ENCODE measurements at places on chromosomes 4 and X. TPM values are rescaled to one million over a fixed set of nuclear protein-coding genes. Genes with fewer than 3 reads are reported as not detected.

The TRIM2 gene
- 93.2 TPM for total RNA-seq

DNA sequence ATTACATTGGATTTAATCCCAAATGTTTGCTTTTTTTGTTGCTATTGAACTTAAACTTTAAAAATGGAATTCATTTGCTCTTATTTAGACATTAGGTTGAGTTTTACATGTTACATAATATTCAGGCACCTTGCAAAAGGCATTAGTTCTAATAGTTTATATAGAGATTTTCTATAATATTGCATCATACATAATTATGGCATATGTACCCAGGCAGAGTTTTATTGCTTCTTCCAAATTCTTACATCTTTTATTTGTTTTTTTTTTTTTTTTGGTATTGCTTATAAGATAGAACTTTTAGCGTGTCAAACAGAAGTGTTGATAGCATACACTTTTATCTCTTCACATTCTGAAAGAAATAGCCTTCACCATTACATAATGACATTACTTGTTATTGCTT is 487.7 kb downstream of the GABRG1 start:
- H3K27me3 ChIP-seq: no peaks in the 10 kb centered on the region
- no peaks in the 10 kb centered on the region for H3K4me1 ChIP-seq
- H3K27ac ChIP-seq: no peak overlapping the region
- H3K4me3 ChIP-seq: no peak overlapping the region

- DNase-seq: peak; percentile 21
- no peaks in the 10 kb centered on the region for H3K27me3 ChIP-seq
- peak overlapping the region; percentile 81 for H3K27ac ChIP-seq
- peak overlapping the region; percentile 78 for H3K4me3 ChIP-seq
- H3K36me3 ChIP-seq: no peaks in the 10 kb centered on the region
- peaks cover 9% of the 10 kb centered on the region for H3K4me1 ChIP-seq
Observed at GRCh38 chr4:55396308-55397125, 760 bp downstream of the TMEM165 start.

The SMC1A gene
- total RNA-seq: 225 TPM

DNA sequence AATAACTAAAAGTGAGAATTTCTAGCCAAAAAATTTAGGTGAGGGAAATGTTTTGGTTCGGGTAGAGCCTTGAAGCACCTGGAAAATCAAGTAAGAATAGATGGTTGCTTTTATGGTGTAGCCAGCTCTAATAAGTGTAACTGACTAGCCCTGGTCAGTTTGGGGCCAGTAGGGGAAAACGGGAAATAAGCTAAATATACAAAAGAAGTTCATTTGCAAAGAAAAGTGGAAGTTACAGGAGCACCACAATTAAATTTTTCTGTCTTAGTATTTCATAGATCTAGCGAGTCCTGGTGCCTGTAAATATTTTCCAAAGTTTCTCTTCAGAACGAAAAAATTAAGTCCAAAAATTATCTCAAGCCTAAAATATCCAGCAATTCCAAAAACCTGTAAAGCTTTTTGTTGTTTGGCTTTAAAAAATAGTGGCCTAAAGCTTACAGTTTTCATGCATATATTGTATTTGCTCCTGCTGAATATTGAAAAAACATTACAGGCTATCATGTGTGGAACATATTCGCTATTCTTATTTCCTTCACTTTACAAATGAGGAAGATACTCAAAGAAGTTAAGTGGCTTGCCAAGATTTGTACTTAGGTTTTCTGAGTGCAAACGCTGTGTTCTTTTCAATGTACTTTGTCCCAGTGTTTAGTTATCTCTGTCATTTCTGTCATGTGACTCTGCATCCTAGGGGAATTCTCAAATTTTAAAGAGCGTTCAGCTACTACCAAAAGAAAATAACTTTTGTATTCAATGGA is 7.3 kb upstream of the PTPN13 start:
- H3K27me3 ChIP-seq: no peaks in the 10 kb centered on the region
- H3K4me3 ChIP-seq: no peak overlapping the region
- no peak for DNase-seq

DNA sequence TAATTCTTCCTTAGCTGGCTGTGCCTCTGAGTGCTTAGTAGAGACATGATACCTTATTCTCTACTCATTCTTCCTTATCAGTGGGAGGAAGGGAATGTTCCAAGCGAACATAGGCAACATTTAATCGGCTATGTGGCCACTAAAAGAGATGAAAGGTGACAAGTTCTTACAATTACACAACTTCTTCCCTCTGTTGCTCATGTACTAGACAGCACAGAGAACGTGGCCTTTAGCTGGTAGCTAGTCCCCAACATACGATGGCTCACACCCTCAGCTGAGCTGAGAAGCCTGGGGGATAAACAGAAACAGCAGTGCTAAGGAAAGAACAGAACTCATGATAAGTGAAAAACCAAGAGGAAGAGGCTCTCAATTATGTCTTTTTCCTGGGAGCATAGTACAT is 52.2 kb downstream of the APOO start:
- H3K4me3 ChIP-seq: no peak overlapping the region
- no peaks in the 10 kb centered on the region for H3K27me3 ChIP-seq
- no peaks in the 10 kb centered on the region for H3K36me3 ChIP-seq
- H3K4me1 ChIP-seq: no peaks in the 10 kb centered on the region

- DNase-seq: no peak
- H3K4me3 ChIP-seq: no peak overlapping the region
- H3K27me3 ChIP-seq: no peaks in the 10 kb centered on the region
- no peak overlapping the region for H3K27ac ChIP-seq
- no peaks in the 10 kb centered on the region for H3K36me3 ChIP-seq
- no peaks in the 10 kb centered on the region for H3K4me1 ChIP-seq
Observed at GRCh38 chr4:84091266-84091665, 407.8 kb downstream of the NKX6-1 start.

- H3K36me3 ChIP-seq: no peaks in the 10 kb centered on the region
- no peak overlapping the region for H3K27ac ChIP-seq
Observed at GRCh38 chrX:56853436-56853835, 124.4 kb downstream of the NBDY start.

The SLC9B1 gene
- 1.1 TPM for total RNA-seq

GRCh38 chr4:99028187-99028586 is 32.7 kb downstream of the METAP1 start:
- H3K4me1 ChIP-seq: peaks cover 16% of the 10 kb centered on the region
- no peak overlapping the region for H3K27ac ChIP-seq
- no peak overlapping the region for H3K4me3 ChIP-seq
- no peak for DNase-seq
- H3K36me3 ChIP-seq: no peaks in the 10 kb centered on the region

Measured in A673 (cell line).